ENCODE measurements at places on chromosomes 16 and 17. TPM values are rescaled to one million over a fixed set of nuclear protein-coding genes. Genes with fewer than 3 reads are reported as not detected.

GRCh38 chr17:1137465-1137894 lies 42.3 kb downstream of the ABR start:
- no peak overlapping the region for H3K4me3 ChIP-seq
- H3K4me1 ChIP-seq = peaks cover 10% of the 10 kb centered on the region
- no peak overlapping the region for H3K27ac ChIP-seq
- H3K36me3 ChIP-seq = no peaks in the 10 kb centered on the region
- DNase-seq = no peak

DNA sequence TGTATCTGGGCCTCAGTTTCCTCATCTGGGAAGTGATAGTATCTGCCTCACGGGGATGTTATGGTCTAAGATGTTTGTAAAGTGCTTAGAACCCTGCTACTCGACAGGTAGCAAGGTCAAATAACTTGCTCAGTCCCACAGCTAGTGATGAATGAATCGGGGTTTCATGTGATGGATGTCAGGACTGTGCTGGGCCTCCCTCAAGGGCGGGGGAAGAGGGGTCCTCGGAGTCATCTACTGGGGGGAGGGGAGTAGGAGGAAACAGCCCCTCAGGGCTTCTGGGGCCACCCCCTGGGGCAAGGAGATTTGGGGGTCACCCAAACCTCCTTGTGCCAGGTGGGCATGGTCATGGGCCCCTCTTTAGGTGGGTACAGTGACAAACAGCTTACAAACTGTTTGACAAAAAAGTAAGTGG lies 732 bp downstream of the PNPO start:
- H3K27ac ChIP-seq = peak overlapping the region; percentile 86
- peak overlapping the region; percentile 62 for H3K4me3 ChIP-seq
- H3K4me1 ChIP-seq = no peaks in the 10 kb centered on the region

- H3K4me3 ChIP-seq = peak overlapping the region; percentile 97
- no peaks in the 10 kb centered on the region for H3K36me3 ChIP-seq
- H3K27ac ChIP-seq = peak overlapping the region; percentile 93
- peaks cover 36% of the 10 kb centered on the region for H3K4me1 ChIP-seq
- peak; percentile 82 for DNase-seq
Observed at GRCh38 chr16:48609652-48610029, 339 bp downstream of the N4BP1 start.

The KRTAP1-1 gene
- total RNA-seq = not detected

The KRT36 gene
- 0.33 TPM for total RNA-seq

Measured in sigmoid colon (tissue), 7 donors.